ENCODE measurements at places on chromosomes 4 and X.

DNA sequence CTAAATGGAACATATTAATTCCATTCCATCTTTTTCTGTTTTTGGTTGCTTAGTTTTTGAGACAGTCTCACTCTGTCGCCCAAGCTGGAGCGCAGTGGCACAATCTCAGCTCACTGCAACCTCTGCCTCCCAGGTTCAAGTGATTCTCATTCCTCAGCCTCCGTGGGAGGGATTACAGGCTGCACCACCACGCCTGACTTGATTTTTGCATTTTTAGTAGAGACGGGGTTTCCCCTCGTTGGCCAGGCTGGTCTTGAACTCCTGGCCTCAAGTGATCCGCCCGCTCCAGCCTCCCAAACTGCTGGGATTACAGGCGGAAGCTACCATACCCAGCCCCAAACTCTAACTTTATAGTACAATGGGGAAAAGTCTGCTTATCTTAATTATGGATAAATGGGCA is 11.2 kb downstream of the HNRNPD start:
- no peak for DNase-seq

GRCh38 chr4:71814433-71814832 is 30.6 kb upstream of the GC start:
- DNase-seq: no peak

GRCh38 chrX:154296731-154297130 is 1.1 kb downstream of the TKTL1 start:
- DNase-seq: no peak

DNA sequence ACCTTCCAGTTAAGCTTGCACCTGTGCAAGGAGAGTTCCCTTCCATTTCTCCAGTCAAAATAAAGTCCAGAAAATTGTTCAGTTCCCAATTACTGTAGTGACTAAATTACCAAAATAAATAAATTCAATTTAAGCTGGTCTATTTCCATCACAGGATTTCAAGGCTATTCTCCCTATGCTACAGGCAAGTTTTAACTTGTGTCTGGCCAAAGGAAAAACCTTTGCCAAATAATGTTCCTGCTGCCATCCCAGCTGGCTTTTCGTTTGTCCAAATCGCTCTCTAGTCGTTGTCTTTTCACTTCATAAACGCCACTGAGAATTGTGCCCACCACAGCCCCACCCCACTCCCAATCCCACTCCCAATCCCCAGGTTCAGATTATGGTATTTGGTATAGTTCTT is 2.4 kb downstream of the KCTD8 start:
- no peak for DNase-seq

DNA sequence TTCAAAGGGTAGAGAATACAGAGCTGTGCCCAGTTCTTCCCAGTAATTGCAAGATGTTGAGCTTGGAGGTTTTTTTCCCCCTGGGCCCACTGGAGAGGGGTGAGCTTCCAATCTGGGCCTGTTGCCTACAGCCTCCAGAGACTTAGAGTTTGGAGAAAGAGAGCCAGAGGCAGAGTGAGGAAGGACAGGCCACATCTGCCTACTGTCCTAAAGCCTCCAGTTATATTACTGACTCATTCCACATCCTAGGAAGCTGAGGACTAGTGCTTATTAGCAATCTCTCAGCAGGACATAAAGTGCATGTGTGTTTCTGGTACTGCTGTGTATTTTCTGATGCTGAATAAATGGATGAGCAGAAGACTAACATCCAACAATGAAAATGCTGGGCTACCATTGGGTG is 181.0 kb upstream of the MAMLD1 start:
- no peak for DNase-seq
